ENCODE measurements at places on chromosomes 7 and 10.

GRCh38 chr10:44436240-44436639 is 51.3 kb upstream of the CXCL12 start:
- DNase-seq = no peak

GRCh38 chr10:37285063-37285462 is 159.7 kb downstream of the ANKRD30A start:
- DNase-seq = no peak

- no peak for DNase-seq
Observed at GRCh38 chr10:69409968-69410367, 6.8 kb downstream of the TACR2 start.

- no peak for DNase-seq
Observed at GRCh38 chr7:82841828-82842227, 320.9 kb downstream of the PCLO start.

GRCh38 chr7:24200407-24200966 is 83.5 kb upstream of the NPY start:
- no peak for DNase-seq

- DNase-seq = no peak
Observed at GRCh38 chr10:27838361-27838760, 92.7 kb upstream of the MKX start.

DNA sequence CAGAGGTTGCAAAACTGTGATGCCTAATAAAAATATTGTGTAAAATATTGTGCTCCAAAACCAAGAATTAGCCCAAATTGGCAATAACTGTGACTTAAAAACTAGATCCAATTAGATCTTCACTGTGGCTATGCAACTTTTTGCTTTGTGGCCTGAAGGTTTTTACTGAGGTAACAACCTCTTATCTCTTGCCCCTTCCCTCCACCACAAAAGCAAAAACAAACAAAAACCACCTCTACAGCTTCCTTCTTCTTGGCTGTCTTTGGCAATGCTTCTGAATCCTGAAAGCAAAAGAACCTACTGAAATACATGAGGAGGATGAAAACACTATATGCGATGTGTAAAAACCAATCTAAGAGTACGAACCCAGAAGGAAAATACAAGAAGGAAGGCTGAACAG is 226.7 kb upstream of the MBL2 start:
- no peak for DNase-seq
